Natural killer cell (primary cell): ENCODE measurements at places on chromosomes 2 and 18. TPM values are rescaled to one million over a fixed set of nuclear protein-coding genes. Genes with fewer than 3 reads are reported as not detected.

GRCh38 chr2:60438653-60439052, 114.8 kb downstream of the BCL11A start:
- H3K27ac ChIP-seq = peak overlapping the region; percentile 52
- no peak for DNase-seq
- H3K27me3 ChIP-seq = no peaks in the 10 kb centered on the region
- no peaks in the 10 kb centered on the region for H3K36me3 ChIP-seq
- no peak overlapping the region for H3K4me3 ChIP-seq

GRCh38 chr2:105438104-105438929, 39.5 kb upstream of the FHL2 start:
- H3K27ac ChIP-seq = no peak overlapping the region
- H3K4me1 ChIP-seq = no peaks in the 10 kb centered on the region
- no peaks in the 10 kb centered on the region for H3K36me3 ChIP-seq
- H3K4me3 ChIP-seq = no peak overlapping the region

DNA sequence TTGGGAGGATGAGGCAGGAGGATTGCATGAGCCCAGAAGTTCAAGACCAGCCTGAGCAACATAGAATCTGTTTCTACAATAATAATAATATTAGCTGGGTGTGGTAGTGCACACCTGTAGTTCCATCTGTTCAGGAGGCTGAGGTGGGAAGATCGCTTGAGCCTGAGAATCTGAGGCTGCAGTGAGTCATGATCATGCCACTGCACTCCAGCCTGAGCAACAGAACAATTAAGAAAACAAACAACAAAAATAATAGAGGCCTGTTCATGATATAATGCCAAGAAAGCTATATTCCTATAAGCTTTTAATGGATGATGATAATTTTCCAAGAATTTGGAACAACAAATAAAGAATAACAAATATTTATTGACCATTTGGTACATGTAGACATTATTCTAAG, 6.9 kb upstream of the CCBE1 start:
- no peak overlapping the region for H3K27ac ChIP-seq
- H3K4me1 ChIP-seq = no peaks in the 10 kb centered on the region
- no peaks in the 10 kb centered on the region for H3K27me3 ChIP-seq
- DNase-seq = no peak
- no peaks in the 10 kb centered on the region for H3K36me3 ChIP-seq
- H3K4me3 ChIP-seq = no peak overlapping the region

Gene NRP2
- total RNA-seq = 0.40 TPM

- no peak overlapping the region for H3K27ac ChIP-seq
- no peak for DNase-seq
- no peaks in the 10 kb centered on the region for H3K4me1 ChIP-seq
Measured at GRCh38 chr2:62270728-62271127, 74.8 kb downstream of the B3GNT2 start.

DNA sequence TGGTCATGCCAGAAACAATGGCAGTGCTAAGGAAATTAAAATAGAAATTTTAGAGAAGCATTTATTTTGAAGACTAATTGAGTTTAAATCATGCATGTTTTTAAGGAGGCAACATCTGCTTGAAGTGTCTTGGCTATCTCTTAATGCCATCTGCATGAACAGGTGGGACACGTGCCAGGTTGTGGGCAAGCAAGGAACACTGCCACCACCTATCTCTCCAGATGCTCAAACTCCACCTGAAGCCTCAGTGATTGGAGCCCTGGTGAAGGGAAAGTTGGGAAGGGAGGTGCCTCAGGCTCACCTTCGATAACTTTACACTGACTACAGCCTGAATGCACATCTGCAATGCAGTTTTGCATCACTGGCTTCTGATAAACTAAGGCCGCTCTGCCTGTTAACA, 91.5 kb downstream of the TPGS2 start:
- H3K36me3 ChIP-seq = no peaks in the 10 kb centered on the region
- H3K27me3 ChIP-seq = peaks cover 2% of the 10 kb centered on the region
- no peak overlapping the region for H3K27ac ChIP-seq
- no peaks in the 10 kb centered on the region for H3K4me1 ChIP-seq
- no peak for DNase-seq

GRCh38 chr2:176793792-176794191, 418.8 kb upstream of the HNRNPA3 start:
- no peaks in the 10 kb centered on the region for H3K4me1 ChIP-seq
- DNase-seq = no peak
- H3K27me3 ChIP-seq = no peaks in the 10 kb centered on the region

Gene CHRND
- not detected for total RNA-seq

DNA sequence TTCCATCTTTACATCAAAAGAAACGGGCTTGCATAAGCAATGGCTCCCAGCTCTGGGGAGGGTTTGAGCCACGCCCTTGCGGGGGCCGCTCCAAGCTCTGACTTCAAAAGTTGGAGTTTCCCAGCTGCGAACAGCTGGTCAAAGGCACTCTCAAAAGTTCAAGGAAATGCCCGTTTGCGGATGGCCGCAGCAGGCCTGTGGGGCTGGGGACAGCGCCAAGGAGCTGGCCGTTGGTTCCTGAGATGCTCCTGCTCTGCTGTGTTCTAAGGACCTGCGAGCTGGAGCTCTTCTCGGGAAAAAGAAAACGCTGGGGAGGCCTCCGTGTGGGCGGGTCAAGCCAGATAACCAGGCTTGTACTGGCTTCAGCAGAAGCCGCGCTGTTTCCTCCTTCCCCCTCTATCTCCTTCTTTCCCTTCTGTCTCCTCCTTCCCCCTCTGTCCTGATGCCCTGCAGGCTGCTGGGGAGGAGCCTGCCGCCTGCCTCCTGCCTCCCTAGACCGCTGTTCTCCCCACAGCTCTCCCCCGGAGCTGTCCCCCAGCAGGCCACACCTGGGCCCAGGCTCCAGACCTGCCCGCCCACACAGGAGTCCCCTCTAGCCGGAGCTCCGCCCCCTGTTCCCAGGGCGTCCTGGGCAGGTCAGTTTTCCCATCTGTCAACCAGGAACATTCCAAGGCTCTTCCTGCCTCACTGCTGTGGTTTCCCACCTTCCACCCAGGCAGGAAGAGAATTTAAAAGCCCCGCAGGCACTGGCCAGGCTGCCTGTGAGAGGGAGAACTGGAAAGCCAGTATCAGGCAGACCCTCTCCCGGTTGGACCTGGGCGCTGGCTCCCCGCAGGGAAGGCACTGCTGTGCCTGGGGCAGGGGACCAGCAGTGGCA, 14.1 kb downstream of the KLF11 start:
- no peak for DNase-seq
- H3K27me3 ChIP-seq = no peaks in the 10 kb centered on the region
- H3K36me3 ChIP-seq = peaks cover 25% of the 10 kb centered on the region
- no peak overlapping the region for H3K27ac ChIP-seq

DNA sequence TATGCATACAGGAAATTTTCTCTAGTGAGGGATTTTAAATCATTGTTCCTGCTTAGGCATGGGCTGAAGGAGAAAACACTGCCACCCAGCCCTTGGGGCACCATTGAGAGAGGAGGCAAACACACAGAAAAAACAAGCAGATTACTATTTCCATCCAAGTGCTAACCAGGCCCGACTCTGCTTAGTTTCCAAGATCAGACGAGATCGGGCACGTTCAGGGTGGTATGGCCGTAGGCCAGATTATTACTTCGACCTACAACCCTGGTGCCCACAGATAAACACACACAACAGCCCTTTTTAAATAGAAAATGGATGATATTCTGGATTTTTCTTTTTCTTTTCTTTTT, 45.4 kb upstream of the RHOB start:
- no peak overlapping the region for H3K4me3 ChIP-seq
- no peaks in the 10 kb centered on the region for H3K36me3 ChIP-seq
- H3K27ac ChIP-seq = no peak overlapping the region
- no peak for DNase-seq

Gene UBXN4
- total RNA-seq = 153 TPM

DNA sequence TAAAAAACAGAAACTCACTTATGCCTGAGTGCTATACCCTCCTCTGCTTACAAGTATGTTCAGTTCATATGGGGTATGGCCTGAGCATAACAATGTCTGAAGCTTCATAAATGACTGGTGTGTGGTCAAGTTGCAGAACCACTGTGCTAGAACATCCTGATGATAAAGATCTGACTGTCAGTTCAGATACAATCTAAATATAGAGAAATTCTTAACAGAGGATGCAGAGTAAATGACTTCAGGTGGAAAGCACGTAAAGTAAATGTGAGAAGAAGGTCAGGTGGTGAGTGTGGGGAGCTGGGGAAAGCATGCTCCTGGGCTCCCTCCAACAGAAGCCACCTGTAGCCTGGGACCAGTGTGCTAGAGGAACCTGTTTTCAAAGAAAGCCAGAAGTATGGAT, 926.2 kb downstream of the TSN start:
- no peaks in the 10 kb centered on the region for H3K27me3 ChIP-seq
- no peaks in the 10 kb centered on the region for H3K36me3 ChIP-seq
- no peaks in the 10 kb centered on the region for H3K4me1 ChIP-seq
- no peak for DNase-seq

DNA sequence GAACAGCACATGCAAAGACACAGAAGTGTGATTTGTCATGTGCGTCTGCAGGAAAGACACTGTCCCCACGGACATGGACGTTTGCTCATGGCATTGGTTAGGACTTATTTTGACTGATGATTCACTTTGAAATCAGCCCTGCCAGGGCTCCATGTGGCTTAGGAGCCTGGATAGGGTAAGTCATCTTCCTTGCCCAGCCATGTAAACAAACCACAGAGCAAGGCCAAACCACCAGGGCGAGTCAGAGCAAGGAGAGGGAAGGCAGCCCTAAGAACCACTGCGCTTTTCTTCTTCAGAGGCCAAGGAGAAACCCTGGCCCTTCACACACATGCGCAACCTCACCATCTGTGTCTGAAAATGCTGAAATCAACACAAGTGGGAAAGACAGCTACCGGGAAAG, 88.8 kb downstream of the GFPT1 start:
- no peaks in the 10 kb centered on the region for H3K27me3 ChIP-seq
- no peaks in the 10 kb centered on the region for H3K4me1 ChIP-seq
- no peak overlapping the region for H3K27ac ChIP-seq
- H3K4me3 ChIP-seq = no peak overlapping the region
- H3K36me3 ChIP-seq = no peaks in the 10 kb centered on the region

GRCh38 chr2:112674229-112674628, 28.5 kb downstream of the SLC20A1 start:
- H3K36me3 ChIP-seq = no peaks in the 10 kb centered on the region
- no peak for DNase-seq
- no peak overlapping the region for H3K4me3 ChIP-seq
- no peak overlapping the region for H3K27ac ChIP-seq
- peaks cover 7% of the 10 kb centered on the region for H3K4me1 ChIP-seq

- no peaks in the 10 kb centered on the region for H3K36me3 ChIP-seq
- H3K27ac ChIP-seq = no peak overlapping the region
- DNase-seq = no peak
Measured at GRCh38 chr2:240280621-240281020, 140.2 kb upstream of the OTOS start.

Gene CENPO
- 15.1 TPM for total RNA-seq

Gene HMSD
- not detected for total RNA-seq

Gene ANKRD30B
- total RNA-seq = not detected

DNA sequence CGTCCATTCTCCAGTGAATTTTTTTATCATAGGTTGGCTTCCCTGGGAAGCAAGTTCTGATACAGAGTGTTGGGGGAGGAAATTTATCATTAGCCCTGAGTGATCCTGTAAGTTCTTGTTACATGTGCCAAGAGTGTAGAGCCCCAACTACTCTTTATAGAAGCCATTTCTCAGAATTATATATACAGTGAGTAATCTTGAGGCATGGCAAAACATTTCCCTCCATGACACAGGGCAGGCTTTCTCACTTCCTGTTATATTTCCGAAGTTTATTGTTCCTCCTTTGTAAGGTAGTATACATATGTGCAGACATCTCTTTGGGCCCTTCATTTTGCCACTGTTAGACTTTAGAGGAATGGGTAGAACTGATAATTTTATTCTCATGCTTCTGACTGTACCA, 484.7 kb upstream of the NRXN1 start:
- H3K27me3 ChIP-seq = no peaks in the 10 kb centered on the region
- H3K4me1 ChIP-seq = no peaks in the 10 kb centered on the region
- DNase-seq = no peak
- H3K36me3 ChIP-seq = no peaks in the 10 kb centered on the region
- no peak overlapping the region for H3K27ac ChIP-seq

DNA sequence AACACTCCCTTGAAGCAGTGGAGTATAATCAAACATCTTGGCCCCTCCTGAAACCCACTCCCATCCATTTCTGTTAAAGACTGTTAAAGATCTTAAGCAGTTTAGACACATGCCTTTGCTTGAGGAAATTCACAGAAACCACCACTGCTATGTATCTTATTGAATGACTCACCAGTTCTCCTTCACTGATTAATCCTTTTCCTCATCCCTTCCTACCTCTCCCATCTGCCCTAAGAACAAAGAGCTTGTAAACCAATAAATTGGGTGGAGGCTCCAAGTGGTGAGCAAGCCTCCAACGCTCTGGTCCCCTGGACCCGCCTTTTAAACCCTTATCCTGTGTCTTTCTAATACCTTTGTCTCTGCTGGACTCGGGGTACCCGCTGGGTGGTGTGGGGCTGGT, 746.1 kb downstream of the LRP1B start:
- H3K27ac ChIP-seq = no peak overlapping the region
- no peaks in the 10 kb centered on the region for H3K27me3 ChIP-seq

Gene PDE1A
- not detected for total RNA-seq

Gene SPHKAP
- total RNA-seq = not detected

DNA sequence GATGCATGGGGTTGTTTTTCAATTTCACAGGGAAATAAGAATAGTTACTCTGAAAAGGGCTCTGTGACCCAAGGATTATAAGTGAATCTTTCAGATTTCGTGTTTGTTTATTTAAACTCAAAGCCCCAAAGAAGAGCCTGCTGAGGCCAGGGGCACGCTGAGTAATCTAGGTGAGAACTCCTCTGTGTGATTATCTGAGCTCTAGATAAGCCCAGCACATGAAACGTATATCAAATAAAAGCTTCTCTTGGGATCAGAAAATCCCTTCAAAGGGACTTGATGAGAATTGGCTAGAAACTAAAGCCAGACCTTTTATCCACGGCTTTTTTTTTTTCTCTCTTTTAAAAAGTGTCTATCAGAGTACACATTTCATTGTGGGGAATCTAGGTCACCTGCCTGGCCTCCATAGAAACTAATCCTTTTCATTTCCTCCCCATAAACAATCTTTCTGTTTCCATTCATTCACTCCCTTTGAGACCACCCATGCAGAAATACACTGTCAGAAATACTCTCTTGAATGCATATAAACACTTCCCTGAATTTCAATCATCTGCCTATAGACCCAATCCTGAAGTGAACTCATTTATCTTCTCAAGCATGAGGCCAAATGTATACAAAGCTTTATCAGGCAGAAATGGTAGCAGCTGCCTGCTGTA, 137.4 kb downstream of the RIT2 start:
- no peak overlapping the region for H3K27ac ChIP-seq
- no peak overlapping the region for H3K4me3 ChIP-seq
- no peaks in the 10 kb centered on the region for H3K27me3 ChIP-seq
- DNase-seq = no peak
- H3K36me3 ChIP-seq = no peaks in the 10 kb centered on the region

DNA sequence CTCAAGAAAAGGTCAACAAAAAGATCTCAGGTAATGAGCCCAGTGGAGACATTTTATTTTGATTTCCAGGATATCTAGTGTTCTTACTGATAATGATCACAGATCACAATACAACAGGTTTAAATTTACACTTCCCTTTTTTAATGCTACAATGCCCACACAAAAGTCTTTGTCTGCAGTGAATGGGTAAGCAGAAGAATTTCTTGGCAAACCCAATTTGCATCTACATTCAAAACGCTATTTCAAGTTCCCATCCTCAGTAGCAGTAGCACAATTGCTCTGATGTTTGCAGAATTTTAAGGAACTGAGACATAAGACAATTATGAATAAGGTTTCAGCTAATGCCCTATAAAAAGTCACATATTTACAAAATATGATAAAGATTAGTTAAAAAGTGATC, 929.4 kb upstream of the PIK3C3 start:
- DNase-seq = no peak
- no peaks in the 10 kb centered on the region for H3K36me3 ChIP-seq
- H3K27me3 ChIP-seq = no peaks in the 10 kb centered on the region
- H3K4me1 ChIP-seq = no peaks in the 10 kb centered on the region
- H3K4me3 ChIP-seq = no peak overlapping the region
